ENCODE measurements at places on chromosomes 3 and 15. TPM values are rescaled to one million over a fixed set of nuclear protein-coding genes. Genes with fewer than 3 reads are reported as not detected.

SCAMP5 gene
- 1.3 TPM for total RNA-seq

LRRK1 gene
- total RNA-seq, result 27.4 TPM

PAQR5 gene
- 0.36 TPM for total RNA-seq

LRTM1 gene
- not detected for total RNA-seq

CTXND1 gene
- total RNA-seq, result 0.68 TPM

GRCh38 chr3:42544492-42545283 is 37.1 kb downstream of the SEC22C start:
- no peak overlapping the region for H3K4me3 ChIP-seq
- no peaks in the 10 kb centered on the region for H3K4me1 ChIP-seq
- peak; percentile 59 for DNase-seq
- H3K27ac ChIP-seq, result peak overlapping the region; percentile 22
- no peaks in the 10 kb centered on the region for H3K36me3 ChIP-seq

DNA sequence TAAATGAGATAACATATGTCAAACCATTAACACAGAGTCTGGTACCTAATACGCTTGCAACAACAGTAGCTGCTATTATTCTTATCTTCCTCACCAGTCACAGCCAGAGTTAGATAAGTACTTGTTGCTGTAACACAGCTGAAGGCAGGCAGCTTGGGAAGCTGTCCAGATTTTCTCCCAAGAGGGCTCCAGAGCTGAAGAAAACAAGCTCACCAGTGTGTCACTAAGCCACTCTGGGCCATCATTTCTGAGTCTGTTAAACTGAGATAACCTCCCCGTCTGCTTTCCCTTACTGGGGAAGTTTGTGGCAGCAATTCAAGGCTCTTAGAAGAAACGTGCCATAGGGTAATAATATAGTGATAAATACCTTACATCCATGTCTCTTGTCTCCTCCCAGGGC is 226.3 kb downstream of the TAFA4 start:
- no peaks in the 10 kb centered on the region for H3K36me3 ChIP-seq
- peak overlapping the region; percentile 18 for H3K27ac ChIP-seq
- no peaks in the 10 kb centered on the region for H3K27me3 ChIP-seq
- peaks cover 17% of the 10 kb centered on the region for H3K4me1 ChIP-seq
